ENCODE measurements at places on chromosomes 3 and 15.

- DNase-seq: no peak
Measured at GRCh38 chr3:188558343-188559071, 404.6 kb downstream of the LPP start.

DNA sequence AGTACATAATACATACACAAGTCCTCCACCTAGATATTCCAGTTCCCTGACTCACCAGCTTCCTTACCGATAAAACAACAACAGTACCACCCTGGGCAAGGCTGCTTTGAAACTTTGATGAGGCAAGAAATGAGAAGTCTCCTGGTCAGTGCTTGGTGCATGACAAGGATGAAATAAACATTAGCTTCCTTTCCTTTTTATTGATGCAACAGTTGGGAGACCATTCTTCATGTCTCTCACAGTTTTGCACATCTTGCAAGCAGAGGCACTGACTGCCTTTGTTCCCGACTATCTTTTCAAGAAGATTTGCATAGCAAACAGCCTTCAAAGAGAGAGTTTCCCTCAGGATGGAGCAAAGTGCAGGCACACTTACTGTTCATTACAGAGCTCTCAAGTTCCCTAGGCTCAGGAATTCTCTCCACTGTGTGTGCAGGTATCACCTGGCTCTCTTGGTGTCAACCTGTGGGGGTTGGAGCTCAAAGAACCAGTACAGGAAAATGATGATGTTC is 65.2 kb downstream of the MYLK start:
- DNase-seq: no peak

DNA sequence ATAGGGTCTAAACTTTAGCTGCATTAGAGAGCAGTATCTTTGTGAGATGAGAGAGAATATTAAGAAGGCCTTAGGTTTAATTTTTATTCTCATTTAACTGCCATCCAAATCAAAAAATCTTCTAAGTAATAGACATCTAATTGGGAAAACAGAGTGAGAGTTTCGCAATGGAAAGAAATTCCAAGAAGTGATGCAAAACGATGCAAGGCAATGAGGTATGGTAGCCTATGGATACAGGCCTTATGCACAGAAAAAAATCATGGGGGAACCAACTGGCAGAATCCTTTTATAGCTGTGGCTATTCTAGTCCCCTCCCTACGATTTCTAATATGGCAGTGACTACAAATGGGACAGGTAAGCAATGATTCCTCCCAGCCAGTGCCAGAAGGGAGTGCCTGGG is 225.9 kb downstream of the GREM1 start:
- DNase-seq: no peak

DNA sequence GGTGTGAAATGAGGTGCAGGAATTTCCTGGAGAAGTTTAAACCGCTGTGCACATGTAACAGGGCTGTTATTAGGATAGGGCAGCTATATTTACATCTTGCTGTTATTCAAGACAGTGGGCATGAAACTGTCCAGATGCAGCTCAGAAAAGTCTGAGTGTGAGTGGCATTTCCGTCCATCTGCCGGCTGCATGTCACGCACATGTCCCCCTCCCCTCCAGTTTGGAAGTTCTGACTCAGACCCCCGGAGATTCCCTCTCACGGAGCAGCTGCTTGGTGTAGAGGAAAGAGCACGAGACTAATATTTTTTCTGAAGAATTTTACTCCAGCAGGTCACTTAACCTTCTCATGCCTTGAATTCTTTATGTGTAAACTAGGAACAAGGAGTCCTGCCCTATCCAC is 69.8 kb downstream of the FEM1B start:
- no peak for DNase-seq

- no peak for DNase-seq
Measured at GRCh38 chr3:147945968-147946519, 536.9 kb downstream of the ZIC1 start.

- DNase-seq: no peak
Measured at GRCh38 chr3:127140501-127141460, 52.1 kb upstream of the PRR23E start.

- DNase-seq: no peak
Measured at GRCh38 chr3:64161481-64161952, 63.7 kb downstream of the PRICKLE2 start.

- no peak for DNase-seq
Measured at GRCh38 chr3:65619451-65619881, 419.3 kb downstream of the MAGI1 start.

- DNase-seq: no peak
Measured at GRCh38 chr3:127786353-127787070, 35.8 kb downstream of the MGLL start.

DNA sequence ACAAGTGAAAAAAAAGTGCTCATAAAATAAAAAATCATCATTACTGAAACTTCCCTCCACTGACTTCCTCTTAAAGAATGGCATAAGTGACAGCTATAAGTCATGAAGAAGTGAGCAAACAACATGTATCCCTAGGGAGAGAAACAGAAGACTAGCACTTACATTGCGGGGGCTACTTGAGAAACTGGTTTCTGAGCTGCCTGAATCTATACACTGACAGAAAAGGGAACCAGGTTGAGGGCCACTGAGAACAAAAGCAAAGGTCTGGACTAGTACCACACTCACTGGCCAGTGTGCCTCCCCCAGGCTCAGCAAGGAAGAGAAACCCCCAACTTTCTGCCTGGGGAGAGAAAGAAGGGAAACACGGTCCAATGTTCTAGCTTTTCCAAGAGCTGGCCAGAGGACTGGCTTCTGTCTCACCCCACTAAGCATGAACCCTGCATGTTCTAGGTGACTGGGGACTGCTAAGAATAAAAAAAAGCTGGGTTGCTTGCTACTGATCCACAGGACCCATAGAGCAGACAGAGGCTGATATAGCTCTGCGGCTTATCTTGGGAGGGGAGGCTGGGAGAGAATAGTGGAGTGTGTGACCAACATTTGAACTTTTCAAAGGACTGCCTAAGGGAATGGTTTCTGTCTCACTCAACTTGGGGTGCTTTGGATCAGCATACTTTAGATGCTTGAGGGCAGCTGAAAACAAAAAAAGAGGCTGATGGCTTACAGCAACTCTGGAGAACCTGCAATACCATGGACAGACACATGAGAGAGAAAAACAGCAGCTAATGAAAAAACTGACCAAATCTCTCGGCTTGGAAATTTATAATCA is 8.1 kb downstream of the RAD18 start:
- no peak for DNase-seq

GRCh38 chr3:97857401-97857800 is 35.6 kb downstream of the CRYBG3 start:
- DNase-seq: no peak

- DNase-seq: no peak
Measured at GRCh38 chr15:45827766-45828165, 192.9 kb downstream of the SQOR start.

DNA sequence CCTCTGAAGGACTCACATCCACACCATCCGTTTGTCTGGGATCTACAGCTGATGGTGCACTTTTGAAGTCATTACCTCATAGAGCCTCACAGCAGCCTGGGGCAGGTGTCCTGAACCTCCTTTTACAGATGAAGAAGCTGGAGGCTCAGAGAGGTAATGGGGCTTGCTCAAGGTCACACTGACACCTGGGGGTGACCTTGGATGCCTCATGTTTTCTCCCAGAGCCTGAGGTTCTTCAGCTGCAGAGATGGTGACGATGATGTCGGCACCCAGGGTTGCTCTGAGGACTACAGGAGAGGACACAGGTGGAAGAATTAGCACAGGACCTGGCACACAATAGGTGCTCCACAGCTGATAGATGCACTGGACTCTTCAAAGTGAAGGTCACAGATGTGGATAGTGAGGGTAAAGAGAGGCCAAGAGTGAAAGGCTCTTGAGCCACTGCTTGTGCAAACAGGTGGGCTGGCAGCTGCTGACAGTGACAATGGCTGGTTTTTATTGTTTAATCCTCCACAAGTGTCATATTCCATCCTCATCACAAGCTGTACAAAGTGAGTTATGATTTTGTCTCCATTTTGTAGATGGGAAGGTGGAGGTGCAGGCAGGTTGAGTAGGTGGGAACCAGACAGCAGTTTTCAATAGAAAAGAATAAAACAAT is 17.4 kb upstream of the ATP2B2 start:
- no peak for DNase-seq

DNA sequence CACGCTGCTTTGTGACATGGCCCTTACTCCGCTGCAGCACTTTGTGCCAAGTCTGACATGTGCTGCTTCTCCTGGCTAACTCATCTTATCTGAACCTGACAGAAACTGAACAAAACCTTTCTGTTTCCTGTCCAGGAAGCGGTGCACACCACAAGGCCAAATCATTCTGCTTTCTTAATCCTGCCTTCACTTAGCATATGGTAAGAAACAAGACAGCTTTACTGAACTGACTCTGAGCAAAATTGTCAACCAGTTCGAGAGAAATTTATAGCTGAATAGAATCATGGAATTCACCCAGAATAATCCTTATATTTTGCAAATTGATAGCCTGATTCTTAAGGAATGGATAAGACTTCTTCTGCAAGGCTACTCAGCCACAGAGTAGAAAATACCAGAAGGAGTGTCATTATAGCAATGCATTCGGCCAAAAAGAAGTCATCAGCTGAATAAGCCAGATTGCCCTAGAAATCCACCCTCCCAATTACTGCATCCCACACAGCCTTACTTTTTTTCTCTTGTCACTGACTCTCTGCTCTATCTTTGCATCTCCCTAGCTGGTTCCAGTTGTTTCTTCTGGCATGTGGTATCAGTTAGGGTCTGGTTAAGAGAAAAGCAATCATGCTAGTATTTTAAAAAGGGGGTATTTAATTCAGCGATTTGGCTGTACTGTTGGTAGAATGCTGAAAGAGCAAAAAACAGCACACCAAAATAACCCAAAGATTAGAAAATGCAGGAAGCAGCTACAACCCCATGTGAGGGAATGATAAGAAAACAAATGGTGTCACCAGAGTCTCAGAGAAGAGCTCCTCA is 41.6 kb upstream of the STRIT1 start:
- DNase-seq: no peak

- DNase-seq: no peak
Measured at GRCh38 chr15:71716990-71717389, 93.4 kb upstream of the NR2E3 start.

DNA sequence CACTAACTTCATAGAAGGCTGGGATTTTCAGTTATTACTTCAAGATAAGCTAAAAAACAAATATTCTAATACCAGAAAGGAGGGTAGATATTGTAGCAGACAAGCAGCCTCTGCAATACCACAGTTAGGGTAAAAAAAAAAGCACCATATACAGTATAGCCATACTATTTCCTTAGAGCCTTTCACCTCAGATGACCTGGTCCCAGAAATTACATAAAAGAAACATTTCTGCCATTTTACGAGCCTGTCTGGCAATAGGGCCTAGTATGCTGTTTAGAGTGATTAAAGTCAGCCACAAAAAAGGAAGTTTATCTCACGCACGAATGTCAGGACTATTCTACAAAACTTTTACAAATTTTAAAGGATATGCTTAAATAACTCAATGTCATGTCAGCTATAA is 1016.6 kb downstream of the PLOD2 start:
- DNase-seq: no peak

DNA sequence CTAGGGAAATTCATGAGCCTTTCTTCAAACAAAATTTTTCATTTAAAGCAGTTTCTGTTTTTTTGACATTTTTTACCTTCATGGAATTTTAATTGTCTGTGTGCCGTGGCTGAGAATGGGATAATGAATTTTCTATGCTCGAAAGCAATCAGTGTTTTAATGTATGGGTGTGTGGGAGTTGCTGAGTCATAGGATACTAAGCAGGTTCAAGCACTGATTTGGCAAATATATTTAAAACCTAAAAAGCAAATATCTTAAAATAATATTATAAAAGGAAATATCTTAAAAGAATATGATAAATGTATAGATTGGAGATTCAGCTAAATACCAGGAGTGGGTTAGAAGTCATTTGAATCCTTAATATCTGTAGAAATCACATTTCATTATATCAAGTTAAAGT is 173.6 kb upstream of the LRRFIP2 start:
- DNase-seq: no peak

DNA sequence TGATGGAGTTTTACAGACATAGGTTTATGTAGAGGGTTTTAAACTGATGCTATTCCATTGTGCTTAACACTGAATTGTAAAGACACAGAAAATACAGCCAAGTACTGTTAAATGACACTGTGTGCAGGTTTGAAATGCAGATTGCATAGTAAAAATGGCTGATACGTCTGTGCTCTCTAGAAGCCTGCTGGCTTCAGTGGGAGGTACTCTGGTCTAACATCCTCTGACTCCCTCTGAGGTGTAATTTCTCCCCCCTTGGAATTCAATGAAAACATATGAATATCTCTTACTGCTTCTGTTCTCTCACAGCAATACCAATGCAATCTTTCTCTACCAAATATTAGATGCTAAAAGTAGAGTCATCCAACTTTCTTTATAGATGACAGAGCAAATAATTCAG is 176.6 kb downstream of the SLC9A9 start:
- no peak for DNase-seq

- DNase-seq: no peak
Measured at GRCh38 chr3:118818386-118818785, 216.3 kb downstream of the IGSF11 start.

DNA sequence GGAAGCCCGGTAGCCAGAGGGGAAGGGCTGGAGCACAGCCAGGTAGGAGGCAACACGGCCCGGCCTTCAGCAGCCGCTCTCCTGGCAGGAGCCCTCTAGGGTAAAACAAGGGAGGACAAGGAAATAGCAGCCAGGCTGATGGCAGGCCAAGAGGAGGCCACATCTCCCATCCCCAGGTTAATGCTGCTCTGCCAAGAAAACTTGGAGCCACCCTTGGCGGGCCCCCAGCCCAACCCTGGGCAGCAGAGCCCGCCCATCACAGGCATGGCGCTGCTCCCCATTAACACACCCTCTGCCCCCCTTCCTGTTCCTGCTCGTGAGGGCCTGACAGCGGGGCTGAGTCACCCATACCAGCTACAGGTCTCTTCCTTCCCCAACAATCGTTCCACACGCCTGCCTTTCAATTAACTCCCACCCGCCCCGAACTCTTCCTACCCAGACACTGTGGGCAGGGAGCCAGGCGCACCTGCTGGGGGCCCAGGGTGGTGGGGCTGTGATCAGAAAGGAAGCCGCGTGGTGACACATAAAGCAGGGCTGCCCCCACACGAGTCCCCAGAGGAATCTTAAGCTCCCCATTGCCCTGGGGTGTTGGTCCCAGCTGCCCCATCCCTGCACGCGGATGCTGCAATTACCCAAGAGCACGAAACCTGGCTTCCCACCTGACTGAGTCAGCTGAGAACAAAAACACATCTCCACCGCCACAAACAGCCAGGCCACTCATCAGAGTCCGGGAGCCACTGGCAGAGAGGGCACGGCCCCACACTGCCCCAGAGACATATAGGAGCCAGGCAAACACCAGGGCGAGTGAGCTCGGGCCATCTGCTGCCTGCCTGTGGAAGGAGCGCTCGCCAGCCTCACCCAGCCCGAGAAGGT is at the start of gene C15orf62:
C15orf62 (plus strand) TSS at position 707 of the 873 bp plus-strand sequence. CDS start 516 bp downstream, outside the sequence.
- DNase-seq: peak; percentile 43

- no peak for DNase-seq
Measured at GRCh38 chr3:114644367-114644766, 350.5 kb downstream of the TIGIT start.

DNA sequence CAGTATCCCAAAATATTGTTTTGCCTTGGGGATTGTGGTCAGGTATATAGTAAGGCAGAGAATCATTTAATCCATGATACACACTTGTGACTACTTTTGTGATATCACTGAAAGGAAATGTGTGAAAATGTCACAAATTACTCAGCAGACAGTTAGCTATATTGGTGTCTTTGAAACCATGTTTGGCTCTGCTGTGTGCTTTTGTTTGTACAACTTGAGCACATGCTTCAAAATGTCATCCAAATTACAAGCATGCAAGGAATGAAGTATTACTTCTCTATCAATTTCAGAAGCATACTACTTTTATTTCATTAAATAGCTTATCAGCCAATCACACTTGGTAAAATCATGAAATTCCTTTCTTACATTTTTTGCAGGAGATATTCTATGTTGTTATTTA is 619.0 kb upstream of the AGTR1 start:
- no peak for DNase-seq
